NCI-H1930 (cell line): ENCODE measurements at places on chromosomes 5 and 9.

GRCh38 chr5:116989995-116990394 is 415.4 kb upstream of the SEMA6A start:
- peak; percentile 9 for DNase-seq

DNA sequence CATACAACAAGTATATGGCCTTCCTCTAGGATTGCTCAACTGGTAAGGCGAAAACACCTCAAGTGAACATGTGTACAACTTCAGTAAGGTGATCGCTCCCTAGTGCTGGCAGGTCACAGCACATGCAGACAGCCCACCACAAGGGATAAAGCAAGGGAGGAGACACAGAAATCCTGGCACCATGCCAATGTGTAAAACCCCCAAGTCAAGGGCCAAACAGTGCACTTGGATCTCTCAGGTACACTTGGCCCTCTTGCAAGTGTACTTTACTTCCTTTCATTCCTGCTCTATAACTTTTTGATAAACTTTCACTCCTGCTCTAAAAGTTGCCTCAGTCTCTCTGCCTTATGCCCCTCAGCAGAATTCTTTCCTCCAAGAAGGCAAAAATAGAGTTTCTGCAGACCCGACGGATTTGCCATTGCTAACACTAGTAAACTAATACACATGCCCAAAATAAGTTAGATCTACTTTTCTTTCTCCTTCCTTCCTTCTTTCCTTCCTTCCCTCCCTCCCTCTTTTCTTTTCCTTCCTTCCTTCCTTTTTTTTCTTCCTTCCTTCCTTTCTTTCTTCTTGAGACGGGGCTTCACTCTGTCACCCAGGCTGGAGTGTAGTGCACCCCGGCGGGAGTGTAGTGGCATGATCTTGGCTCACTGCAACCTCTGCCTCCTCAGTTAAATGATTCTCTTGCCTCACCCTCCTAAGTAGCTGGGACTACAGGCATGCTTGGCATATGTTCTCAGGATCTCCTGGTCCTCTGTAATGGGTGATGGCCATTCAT is 6.8 kb upstream of the LNPEP start:
- no peak for DNase-seq

- DNase-seq: no peak
Measured at GRCh38 chr5:27038476-27038875, at the start of gene CDH9. TSS of gene CDH9 (minus strand) at chr5:27038586. CDS start at chr5:26988333, 50,253 bp downstream.

GRCh38 chr5:97764700-97765099 is 581.7 kb upstream of the RIOK2 start:
- DNase-seq: no peak

- no peak for DNase-seq
Measured at GRCh38 chr9:18422296-18423036, 51.5 kb upstream of the ADAMTSL1 start.

GRCh38 chr5:149904293-149904886 is 40.2 kb downstream of the PDE6A start:
- no peak for DNase-seq

GRCh38 chr9:129525656-129526196 is 95.2 kb downstream of the C9orf50 start:
- no peak for DNase-seq

- DNase-seq: no peak
Measured at GRCh38 chr5:446066-446882, 3.3 kb downstream of the EXOC3 start.

- no peak for DNase-seq
Measured at GRCh38 chr5:4540375-4541173, 599.6 kb upstream of the ADAMTS16 start.

DNA sequence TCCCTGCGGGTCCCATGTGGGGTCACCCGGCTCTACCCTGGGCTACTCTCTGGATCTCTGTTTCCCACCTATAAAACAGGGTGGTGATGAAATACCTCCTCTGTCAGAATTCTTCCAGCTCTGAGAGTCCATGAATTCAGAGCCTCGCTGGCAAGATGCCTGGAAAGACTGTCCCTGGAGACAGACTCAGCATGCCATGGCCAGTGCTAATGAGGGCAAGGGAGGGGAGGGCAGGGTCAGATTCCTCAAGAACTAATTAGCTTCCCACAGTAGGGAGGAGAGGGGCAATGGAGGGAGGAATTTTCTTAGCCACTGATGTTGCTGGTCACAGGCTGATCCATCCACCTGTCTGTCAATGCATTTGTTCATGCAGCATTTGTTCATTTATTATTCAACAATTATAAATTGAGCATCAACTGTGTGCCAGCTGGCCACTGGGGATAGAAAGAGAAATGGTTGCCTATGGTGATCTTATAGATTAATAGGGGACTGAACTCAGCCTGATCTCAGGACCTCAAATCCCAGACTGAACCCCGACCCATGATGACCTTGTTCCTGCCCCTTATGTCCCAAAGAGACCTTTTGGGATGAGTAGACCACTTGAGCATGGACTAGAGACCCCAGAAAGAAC is 4.7 kb downstream of the SYNPO start:
- no peak for DNase-seq
